ENCODE measurements at places on chromosomes 7 and 10. TPM values are rescaled to one million over a fixed set of nuclear protein-coding genes. Genes with fewer than 3 reads are reported as not detected.

DNA sequence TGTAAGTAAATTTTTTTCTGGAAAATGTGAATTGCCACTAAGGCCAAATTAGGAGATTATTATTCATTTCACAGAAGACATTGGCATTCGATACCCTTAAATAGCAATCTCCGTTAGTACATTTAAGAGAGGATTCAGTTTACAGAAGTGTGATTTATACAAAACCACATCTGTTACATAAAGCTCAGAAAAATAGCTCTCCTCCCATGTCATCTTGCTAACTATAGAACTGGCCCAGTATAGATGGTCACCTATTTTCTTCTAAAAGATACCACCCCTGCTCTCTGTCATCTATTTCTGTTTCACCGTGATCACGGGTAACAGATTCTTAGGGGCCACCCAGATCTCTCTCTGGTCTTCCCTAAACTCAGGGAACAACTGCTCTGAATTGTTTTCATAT lies 119.1 kb downstream of the HIP1 start:
- DNase-seq: no peak

ANXA8 gene
- not detected for total RNA-seq

DNA sequence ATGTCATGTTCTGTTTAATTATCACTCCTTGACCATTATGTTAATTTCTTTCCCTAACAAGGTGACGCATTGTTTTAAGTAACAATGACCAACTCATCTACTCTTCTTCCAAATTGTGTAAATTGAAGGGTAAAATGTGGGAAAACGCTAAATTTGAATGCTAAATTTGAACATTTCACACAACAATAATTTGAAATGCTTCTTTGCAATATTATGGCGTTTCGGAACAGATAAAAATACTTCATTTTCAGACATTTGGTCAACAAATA lies 29.2 kb upstream of the KMT2C start:
- DNase-seq: no peak

GRCh38 chr10:102773320-102773719 lies 29.6 kb downstream of the WBP1L start:
- no peak for DNase-seq

GRCh38 chr10:44234483-44234875 lies 150.4 kb downstream of the CXCL12 start:
- DNase-seq: no peak

MMP21 gene
- 0.29 TPM for total RNA-seq

GPR141 gene
- 0.77 TPM for total RNA-seq

DNA sequence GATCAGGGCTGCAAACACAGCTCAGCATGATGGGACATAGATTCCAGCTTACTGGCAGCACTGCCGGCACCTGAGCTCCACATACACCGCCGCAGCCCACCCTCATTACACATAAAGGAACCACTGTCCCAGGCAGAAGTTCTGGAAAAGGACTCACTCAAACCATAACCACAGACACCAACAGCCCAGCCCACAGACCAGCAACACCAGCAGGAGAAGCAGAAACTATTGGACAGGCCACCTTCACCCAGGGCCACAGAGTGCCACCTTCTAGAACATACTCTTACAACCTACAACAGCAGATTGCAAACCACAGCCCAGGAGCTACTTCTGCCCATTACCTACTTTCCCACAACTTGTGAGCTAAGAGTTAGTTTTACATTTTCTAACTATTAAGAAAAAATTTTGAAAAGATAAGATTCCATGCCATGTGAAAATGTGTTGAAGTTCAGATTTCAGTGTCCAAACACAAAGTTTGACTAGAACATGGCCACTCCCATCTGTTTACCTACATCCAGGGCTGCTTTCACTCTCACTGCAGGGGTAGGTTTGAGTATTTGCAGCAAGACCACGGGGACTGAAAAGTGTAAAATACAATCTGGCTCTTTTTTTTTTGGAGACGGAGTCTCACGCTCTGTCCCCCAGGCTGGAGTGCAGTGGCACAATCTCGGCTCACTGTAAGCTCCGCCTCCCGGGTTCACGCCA lies 153.0 kb downstream of the TNS3 start:
- peak; percentile 60 for DNase-seq

ATG9B gene
- total RNA-seq: not detected

Measured in mesenteric fat pad (tissue), 1 donor.